ENCODE measurements at places on chromosomes 7 and 10.

GRCh38 chr10:71632200-71632820, 87.3 kb downstream of the C10orf105 start:
- DNase-seq, result no peak

GRCh38 chr10:14623931-14624330, 150.8 kb downstream of the FAM107B start:
- no peak for DNase-seq

DNA sequence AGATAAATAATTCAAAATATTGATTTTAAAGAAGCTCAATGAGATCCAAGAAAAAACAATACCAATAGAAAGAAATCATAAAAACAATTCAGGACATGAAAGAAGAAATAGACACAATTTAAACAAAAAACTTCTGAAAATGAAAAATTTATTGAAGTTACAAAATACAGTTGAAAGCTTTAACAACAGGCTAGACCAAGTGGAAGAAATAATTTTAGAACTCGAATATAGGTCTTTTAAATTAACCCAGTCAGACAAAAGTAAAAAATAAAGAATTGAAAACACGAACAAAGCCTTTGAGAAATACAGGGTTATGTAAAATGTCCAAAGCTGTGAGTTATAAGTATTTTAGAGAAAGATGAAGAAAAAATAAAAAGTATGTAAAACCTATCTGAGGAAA, 152.4 kb upstream of the SMIM30 start:
- no peak for DNase-seq

- DNase-seq, result no peak
These were observed 331.9 kb upstream of the LRRN3 start for GRCh38 chr7:110759069-110759468.

- DNase-seq, result no peak
These were observed 2.2 kb upstream of the GTF2I start for GRCh38 chr7:74655324-74655723.

DNA sequence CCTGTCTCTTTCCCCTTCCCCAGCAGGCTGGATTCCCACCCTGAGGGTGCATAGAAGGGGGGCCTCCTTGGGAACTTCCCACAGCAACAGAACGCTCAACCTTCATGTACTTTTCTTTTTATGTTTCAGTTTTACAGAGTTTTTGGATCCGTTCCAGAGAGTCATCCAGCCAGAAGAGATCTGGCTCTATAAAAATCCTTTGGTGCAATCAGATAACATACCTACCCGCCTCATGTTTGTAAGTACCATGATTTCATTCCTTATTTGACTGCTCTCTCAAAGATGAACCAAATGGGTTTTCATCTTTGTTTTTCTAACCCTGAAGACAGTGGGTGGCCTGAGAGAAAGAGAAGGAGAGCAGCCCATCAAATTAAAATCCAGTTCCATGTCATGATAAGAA, 46.7 kb downstream of the PLPP4 start:
- DNase-seq, result no peak

GRCh38 chr10:88115407-88115806, 252.0 kb downstream of the PTEN start:
- DNase-seq, result no peak

DNA sequence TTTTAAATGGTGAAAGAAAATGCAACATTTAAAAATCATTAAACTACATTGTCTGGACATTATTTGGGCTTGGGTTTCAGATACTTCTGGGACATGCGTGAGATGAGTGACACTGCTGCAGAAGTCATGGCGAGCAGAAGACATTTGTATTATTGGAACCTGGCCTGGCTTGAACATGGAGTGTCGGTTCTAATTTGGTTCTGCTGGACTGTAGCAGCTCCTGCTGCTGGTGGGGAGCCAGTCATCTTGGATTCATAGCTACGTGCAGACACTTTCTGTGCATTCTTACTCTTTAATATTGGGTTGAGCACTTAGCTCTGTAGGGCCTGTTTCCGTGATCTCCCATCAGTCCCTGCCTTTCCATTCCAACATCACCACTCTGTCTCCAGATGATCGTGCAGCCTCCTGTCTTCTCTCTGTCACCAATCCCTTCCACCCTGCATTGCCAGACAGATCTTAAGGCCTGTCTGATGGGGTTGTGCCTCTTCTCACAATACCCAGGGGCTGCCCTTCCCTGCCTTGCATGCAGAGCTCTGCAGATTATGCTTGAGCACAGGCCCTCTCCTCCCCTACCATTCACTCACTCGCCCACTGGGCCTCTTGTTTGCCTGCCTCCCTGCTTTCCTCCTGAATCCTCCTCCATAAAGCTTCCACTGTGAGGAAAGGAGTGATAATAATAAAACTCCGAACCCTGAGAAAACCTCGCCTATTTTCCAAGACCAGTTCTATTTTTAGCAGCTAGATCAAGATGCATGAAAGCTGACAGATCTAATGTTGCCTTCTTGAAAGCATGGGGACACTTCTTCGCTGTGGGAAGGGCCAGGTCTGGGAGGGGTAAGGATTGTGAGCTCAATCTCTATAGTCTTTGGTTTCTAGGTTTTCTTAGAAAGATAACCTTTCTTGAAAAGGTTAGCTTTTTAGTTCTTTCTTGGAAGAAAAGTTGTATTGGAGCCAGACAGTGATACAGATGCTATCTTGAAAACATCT, 32.9 kb downstream of the CELF2 start:
- no peak for DNase-seq
